ENCODE measurements at places on chromosomes 16 and 17. TPM values are rescaled to one million over a fixed set of nuclear protein-coding genes. Genes with fewer than 3 reads are reported as not detected.

The SOX8 gene
- total RNA-seq = 0.16 TPM

The KRTAP4-3 gene
- total RNA-seq = not detected

The KRTAP16-1 gene
- total RNA-seq = not detected

The ST6GALNAC1 gene
- total RNA-seq = not detected

The KIF2B gene
- total RNA-seq = not detected

The ADORA2B gene
- 5.6 TPM for total RNA-seq

The MXRA7 gene
- total RNA-seq = 156 TPM

The PTGES3L gene
- total RNA-seq = 0.16 TPM

The PFAS gene
- total RNA-seq = 28.9 TPM

The AURKB gene
- 23.2 TPM for total RNA-seq

The KRT32 gene
- not detected for total RNA-seq

The PRDM7 gene
- total RNA-seq = not detected

The PLK1 gene
- 21.9 TPM for total RNA-seq

The UTS2R gene
- not detected for total RNA-seq

The CRK gene
- total RNA-seq = 128 TPM

The CNTNAP4 gene
- total RNA-seq = not detected

The C16orf96 gene
- total RNA-seq = not detected

The COX10 gene
- total RNA-seq = 5.5 TPM

The LUC7L3 gene
- 14.1 TPM for total RNA-seq

The SMTNL2 gene
- not detected for total RNA-seq

The TMC8 gene
- 0.16 TPM for total RNA-seq

The PRRT2 gene
- total RNA-seq = 0.25 TPM

The CDYL2 gene
- 38.6 TPM for total RNA-seq

The HSD17B2 gene
- 137 TPM for total RNA-seq

The LASP1 gene
- 78.5 TPM for total RNA-seq

The ATP1B2 gene
- total RNA-seq = not detected

The RHBDL1 gene
- total RNA-seq = 0.50 TPM

The SHISA9 gene
- total RNA-seq = 0.57 TPM

The OR3A3 gene
- total RNA-seq = not detected

The CTRB1 gene
- total RNA-seq = not detected

The SLC22A31 gene
- not detected for total RNA-seq

The MAF gene
- 13.3 TPM for total RNA-seq

The WFIKKN1 gene
- total RNA-seq = not detected

The CARD14 gene
- total RNA-seq = 0.16 TPM

The KRTAP2-3 gene
- total RNA-seq = not detected

The CSH1 gene
- total RNA-seq = not detected

The KRTAP4-5 gene
- total RNA-seq = not detected

The MYLK3 gene
- 0.50 TPM for total RNA-seq

The HOXB7 gene
- total RNA-seq = 6.9 TPM

The CHAD gene
- total RNA-seq = not detected

The OR3A2 gene
- total RNA-seq = not detected

The EVI2B gene
- total RNA-seq = 0.16 TPM

The RAB26 gene
- 0.49 TPM for total RNA-seq

The FBXO39 gene
- 7.1 TPM for total RNA-seq

The IKZF3 gene
- not detected for total RNA-seq

The WIPF2 gene
- 5.0 TPM for total RNA-seq

The TRIM65 gene
- 20.1 TPM for total RNA-seq

The G6PC1 gene
- not detected for total RNA-seq

The SYCE1L gene
- total RNA-seq = 5.0 TPM

The KRT17 gene
- total RNA-seq = 1.2 TPM

The CRLF3 gene
- total RNA-seq = 20.7 TPM
